ENCODE measurements at places on chromosomes 1 and 21.

DNA sequence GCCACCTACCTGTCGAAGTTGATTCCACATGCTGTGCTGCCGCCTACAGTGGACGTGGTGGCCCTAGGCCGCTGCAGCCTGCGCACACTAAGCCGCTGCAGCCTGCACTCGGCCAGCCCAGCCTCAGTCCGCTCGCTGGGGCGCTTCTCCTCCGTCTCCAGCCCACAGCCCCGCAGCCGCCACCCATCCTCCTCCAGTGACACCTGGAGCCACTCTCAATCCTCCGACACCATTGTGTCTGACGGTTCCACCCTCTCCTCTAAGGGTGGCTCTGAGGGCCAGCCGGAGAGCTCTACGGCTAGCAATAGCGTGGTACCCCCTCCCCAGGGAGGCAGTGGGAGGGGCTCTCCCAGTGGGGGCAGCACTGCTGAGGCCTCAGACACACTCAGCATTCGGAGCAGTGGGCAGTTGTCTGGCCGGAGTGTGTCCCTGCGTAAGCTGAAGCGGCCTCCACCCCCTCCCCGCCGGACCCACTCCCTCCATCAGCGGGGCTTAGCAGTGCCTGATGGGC is 46.9 kb downstream of the YARS1 start:
- no peak for DNase-seq

- no peak for DNase-seq
Measured at GRCh38 chr1:81201779-81202178, 599.0 kb upstream of the ADGRL2 start.

GRCh38 chr21:43921571-43921978 is 56.6 kb downstream of the AGPAT3 start:
- DNase-seq, result peak; percentile 12

DNA sequence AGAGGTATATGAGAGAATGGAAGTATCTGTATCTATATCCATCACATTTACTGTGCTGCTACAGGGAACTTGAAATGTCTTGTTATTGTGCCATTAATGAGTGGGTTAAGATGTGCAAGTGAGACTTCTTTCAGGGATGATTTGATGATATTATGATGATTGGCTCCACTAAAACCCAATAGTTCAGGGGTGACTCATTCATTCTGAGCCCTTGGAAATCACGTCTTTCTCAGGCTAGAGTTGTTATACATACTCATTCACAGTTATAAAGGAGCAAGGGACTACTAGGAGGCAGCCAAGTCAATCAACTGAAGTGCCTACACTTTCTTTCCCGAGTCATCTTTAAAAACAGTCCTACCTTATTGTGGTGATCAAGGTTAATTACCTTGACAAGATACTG is 1109.8 kb upstream of the B3GALT2 start:
- DNase-seq, result no peak

- DNase-seq, result no peak
Measured at GRCh38 chr1:57603696-57604095, 179.8 kb upstream of the DAB1 start.

DNA sequence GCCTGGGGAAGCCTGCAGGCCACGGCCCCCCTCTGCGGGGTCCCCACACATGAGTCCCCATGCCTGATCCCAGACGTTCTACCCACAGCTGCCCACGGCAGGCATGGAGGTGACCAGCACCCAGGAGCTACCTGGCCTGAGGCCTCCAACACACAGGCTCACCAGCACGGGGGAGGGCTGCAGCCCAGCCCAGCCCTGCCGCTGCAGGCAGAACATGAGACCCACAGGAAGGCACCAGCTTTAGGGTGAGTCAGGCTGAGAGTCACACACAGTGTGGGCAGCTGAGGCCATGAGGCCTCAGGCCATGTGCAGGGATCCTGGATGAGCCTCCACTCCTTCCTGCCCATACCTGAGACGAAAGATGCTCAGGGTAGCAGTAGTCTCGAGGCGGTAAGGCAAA is 121.1 kb downstream of the PSMG1 start:
- DNase-seq, result no peak

- peak; percentile 67 for DNase-seq
Measured at GRCh38 chr1:43414634-43415223, 25.0 kb downstream of the SZT2 start.

DNA sequence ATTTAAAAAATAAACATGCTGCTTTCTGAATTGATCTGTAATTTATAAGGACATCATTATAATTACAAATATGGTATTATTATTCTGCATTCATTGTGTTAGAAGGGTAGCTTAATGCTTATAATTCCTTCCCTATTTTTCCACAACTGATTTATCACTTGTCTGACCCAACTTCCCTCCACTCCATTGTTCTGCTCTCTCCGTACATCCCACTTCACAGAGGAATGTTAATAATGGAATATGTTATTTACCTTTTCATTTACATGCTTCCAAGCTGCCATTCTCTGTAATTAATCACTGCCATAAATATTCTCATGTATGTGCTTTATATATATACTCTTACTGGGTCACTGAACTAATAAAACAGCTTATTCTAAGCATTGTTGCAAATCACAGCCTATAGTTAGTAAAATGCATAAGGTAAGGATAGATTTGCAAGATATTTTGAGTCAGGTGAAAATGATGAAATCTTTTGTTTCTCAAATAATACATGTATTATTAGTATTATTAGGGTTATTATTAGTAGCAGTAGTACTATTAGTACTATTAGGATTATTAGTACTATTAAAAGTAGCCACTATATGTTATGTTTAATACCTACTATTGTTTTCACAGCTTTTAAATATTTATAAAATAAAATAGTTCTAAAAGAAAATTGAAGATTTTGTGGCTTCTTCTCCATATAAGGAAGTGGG is 70.6 kb upstream of the NEK7 start:
- no peak for DNase-seq

DNA sequence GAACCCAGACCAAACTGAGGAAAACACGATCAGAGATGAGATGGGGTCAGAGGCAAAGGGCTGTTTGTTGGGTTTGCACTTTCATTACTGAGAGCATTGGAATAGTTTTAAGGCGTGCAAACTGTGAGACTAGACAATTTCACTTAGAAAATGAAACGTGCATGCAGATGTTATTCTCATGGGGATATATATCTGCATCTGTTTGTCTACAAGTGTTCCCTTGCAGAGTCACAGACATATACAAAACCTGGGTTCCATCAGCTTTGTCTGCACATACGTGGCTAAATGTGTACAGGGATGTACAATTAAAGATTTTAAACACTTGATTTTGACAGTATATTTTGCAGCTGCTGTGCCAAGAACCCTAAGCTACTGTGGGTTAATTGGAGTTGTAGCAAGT is 355.4 kb downstream of the KIF26B start:
- DNase-seq, result no peak

- DNase-seq, result peak; percentile 22
Measured at GRCh38 chr1:77888781-77889642, 588 bp downstream of the NEXN start.

DNA sequence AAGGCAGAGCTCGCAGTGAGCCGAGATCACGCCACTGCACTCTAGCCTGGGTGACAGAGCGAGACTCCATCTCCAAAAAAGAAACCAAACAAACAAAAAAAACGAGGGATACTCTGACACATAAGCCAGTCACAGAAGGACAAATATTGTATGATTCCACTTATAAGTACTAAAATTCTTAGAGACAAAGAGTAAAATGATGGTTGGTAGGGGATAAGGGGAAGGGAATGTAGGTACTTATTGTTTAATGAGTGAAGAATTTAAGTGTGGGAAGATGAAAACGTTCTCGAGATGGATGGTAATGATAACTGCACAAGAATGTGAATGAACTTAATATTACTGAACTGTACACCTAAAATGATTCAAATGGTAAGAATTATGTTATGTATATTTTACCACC is 66.7 kb upstream of the GUCA2A start:
- DNase-seq, result no peak

- no peak for DNase-seq
Measured at GRCh38 chr1:170586321-170587252, 54.6 kb downstream of the GORAB start.

GRCh38 chr1:46545784-46546183 is 5.7 kb downstream of the KNCN start:
- DNase-seq, result no peak

DNA sequence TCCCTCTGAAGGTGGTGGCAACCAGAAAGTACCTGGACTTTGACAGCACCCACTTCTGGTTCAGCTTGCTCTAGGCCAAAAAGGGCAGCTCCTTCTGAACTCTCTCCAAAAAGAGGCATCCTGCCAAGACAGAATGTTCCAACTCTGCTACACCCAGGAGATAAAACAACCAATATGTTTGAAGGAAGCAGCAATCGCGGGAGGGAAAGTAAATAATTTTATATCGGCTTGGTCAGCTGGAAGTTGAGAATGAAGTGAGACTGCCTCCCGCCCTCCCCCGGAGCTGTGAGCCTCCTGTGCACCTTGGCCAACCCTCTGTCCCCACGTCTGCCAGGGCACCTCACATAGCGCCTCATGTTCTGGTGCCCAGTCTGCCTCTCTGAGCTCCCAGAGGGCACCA is 130.3 kb upstream of the ATP1A1 start:
- DNase-seq, result no peak

DNA sequence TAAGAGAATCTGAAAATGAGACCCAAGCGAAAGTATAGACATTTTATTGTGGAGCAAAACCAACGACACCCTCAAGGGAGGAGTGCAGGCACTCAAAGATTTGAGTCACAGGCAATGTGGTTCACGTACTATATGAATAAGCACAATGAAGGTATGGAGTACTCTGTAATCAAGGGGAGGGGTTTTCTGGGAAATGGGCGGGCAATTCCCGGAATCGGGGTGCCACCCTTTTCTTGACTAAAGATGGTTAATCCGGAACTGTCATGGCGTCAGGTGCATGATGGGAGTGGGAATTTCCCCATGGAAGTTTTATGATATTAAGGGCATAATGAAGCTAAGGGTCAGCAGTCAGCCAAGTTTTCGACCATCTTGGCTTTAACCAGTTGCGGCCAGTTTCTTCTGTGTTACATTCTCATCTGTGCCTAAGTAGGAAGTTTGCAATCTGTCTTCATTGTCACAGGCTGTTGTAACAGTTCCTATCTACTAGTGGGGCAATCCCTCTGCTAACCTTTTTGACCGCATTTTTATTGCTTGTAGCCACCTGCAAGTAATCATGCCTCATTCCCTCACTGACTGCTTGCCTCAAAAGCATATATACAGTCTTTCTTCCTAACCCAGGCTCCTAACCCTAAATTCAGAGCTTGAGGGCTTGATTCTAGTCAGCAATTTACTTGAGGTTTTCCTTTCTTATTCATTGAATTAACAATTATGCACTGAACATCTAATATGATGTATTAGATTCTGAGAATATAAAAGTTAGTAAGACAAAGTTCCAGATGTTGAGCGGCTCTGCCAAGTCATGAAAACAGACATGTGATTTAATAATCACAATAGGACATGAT is 775 bp upstream of the AIM2 start:
- peak; percentile 100 for DNase-seq

- no peak for DNase-seq
Measured at GRCh38 chr1:22077728-22078127, 25.2 kb downstream of the CDC42 start.

DNA sequence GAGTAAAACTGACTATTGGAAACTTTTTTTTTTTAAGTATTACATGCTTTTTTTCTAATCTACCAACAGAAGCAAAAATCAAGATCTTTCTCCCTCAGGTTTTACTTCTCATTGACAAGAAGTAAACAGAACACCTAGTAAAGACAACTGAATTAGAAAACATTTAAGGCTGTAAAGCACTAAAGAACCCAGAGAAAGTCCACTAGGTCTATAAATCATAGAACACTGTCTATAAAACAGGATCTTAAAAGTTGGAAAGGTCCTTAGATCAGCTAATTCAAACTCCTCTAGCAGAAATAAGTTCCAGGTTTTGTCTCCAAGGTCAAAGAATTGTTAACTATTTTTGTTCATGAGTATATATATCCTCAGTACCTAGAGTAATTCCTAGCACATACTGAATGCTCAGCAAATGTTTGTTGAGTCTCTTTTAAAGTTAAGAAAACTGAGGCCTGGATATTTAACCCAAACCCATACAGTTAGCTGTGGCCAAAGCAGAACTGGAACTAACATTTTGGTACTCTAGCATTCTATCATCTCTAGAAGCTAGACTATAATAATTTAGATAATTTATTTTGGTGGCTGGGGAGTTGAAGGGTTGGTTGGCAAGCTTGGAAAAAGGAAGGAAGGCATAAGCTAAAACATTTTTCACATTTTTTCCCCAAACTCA is 3.0 kb downstream of the EPS15 start:
- DNase-seq, result no peak

- DNase-seq, result no peak
Measured at GRCh38 chr1:178599087-178599486, 86.2 kb downstream of the TEX35 start.

DNA sequence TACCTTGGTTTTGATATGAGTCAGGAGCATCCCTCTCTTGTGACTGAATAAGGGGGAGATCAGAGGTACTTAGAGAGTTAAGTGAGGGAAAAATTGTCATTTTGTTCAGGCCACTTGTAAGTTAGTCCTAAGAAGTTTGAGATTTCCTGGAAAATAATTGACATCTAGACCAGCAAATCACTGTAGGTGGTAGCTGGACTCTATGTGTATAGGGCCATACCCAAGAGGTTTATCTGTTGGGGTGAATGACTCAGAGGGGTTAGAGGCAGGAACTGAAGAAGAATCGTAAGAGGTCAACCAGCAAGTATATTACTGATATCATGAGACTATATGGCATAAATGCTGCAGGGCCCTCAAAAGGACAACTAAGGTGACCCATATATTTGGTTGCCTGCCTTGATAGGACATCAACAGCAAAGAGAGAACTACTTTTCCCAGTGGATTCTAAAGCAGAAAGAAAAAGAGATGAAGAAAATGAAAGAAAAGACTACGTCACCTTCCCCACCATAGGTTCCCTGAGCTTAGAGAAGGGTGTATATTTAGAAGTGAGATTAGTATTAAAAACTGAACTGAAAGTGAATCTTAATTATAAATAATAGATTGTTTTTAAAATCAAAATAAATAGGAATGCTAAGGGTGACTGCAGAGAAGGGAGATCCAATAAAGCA is 8.0 kb upstream of the RNPC3 start:
- no peak for DNase-seq
